ENCODE measurements at places on chromosomes 1 and 21. TPM values are rescaled to one million over a fixed set of nuclear protein-coding genes. Genes with fewer than 3 reads are reported as not detected.

The GUCA2A gene
- total RNA-seq = not detected

The TDRD5 gene
- not detected for total RNA-seq

The CENPL gene
- total RNA-seq = 10.7 TPM

The PLA2G2D gene
- total RNA-seq = not detected

The SPRR3 gene
- total RNA-seq = not detected

The EDN2 gene
- total RNA-seq = 4.1 TPM

The COL6A1 gene
- total RNA-seq = 611 TPM

The HMGN1 gene
- 483 TPM for total RNA-seq

The AUNIP gene
- 2.7 TPM for total RNA-seq

The MSH4 gene
- total RNA-seq = 0.29 TPM

The UMODL1 gene
- not detected for total RNA-seq

The ATAD3B gene
- total RNA-seq = 38.5 TPM

The MIXL1 gene
- 3.4 TPM for total RNA-seq

The OLFML3 gene
- total RNA-seq = 118 TPM

The OXCT2 gene
- 0.22 TPM for total RNA-seq

The APOBEC4 gene
- not detected for total RNA-seq

DNA sequence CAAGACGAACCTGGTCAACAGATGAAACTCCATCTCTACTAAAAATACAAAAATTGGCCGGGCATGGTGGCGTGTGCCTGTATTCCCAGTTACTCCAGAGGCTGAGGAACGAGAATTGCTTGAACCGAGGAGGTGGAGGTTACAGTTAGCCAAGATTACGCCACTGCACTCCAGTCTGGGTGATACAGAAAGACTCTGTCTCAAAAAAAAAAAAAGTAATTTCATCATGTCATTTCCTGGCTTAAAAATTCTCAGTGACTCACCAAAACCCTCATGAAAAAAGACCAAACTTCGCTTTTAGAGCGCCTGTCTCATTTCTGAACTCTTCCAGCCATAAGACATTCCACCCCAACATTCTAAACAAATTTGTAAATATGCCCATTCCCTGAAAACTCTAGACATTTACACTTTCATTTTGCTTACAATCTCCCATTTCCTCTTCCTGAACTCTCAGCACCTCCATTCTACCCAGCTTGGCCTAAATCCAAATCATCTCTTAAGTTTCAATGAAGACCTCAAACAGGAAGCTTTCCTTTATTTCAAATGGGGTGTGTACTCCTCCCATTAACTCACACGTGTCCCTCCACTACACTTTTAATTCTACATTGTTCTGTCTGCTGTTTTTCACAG, 50.5 kb upstream of the PRRC2C start:
- DNase-seq = no peak

DNA sequence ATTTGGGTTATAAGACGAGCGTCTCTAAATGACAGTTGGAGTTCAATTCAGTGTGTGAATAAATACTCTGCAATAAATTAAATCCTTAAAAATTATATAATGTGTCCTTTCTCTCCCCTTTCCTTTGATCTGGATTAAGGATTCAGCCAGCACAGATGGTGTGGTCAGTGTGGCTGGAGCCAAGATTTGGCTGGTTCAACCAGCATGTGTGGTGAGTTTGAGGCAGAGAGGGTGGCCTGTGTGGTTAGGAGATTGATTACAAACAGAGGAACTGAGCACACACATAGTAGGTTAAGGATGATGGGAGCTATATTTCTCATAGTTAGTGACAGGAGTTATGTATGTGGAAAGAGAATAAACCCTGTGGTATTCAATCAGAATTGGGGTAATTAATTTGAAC, 14.2 kb upstream of the AMIGO1 start:
- DNase-seq = no peak

- no peak for DNase-seq
Measured at GRCh38 chr21:33078907-33079582, 9.1 kb downstream of the OLIG1 start.

DNA sequence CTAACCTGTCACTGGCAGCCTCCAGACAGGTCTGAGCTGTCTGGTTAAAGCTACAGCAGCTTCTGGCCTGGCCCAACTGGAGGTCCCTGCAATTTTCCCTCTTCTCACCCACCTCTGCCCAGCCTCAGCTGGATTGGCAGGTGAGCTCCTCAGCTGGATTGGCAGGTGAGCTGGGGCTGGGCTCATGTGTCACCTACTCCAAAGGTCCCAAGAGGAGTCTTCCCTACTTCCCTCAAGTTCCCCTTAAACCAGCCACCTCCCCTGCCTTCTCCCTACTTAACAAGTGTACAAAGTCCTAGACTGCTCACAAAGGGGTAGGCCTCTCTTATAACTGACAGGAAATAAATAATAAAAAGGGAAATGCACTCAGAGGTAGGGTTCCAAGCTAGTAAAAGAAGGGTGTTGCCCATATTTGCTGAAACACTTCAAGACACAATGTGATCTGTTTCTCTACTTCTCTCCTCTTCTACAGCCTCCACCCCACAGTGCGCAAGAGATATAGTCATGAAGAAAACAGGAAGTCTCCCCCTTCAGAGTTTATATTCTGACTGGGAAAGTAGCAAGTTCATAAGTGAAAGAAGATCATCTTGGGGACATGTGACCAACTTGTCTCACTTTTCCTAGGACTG, at the start of gene GPA33:
Gene GPA33, minus strand, starts transcription at position 64 of the 629 bp plus-strand sequence. CDS start 90 bp downstream, outside the sequence.
- no peak for DNase-seq

DNA sequence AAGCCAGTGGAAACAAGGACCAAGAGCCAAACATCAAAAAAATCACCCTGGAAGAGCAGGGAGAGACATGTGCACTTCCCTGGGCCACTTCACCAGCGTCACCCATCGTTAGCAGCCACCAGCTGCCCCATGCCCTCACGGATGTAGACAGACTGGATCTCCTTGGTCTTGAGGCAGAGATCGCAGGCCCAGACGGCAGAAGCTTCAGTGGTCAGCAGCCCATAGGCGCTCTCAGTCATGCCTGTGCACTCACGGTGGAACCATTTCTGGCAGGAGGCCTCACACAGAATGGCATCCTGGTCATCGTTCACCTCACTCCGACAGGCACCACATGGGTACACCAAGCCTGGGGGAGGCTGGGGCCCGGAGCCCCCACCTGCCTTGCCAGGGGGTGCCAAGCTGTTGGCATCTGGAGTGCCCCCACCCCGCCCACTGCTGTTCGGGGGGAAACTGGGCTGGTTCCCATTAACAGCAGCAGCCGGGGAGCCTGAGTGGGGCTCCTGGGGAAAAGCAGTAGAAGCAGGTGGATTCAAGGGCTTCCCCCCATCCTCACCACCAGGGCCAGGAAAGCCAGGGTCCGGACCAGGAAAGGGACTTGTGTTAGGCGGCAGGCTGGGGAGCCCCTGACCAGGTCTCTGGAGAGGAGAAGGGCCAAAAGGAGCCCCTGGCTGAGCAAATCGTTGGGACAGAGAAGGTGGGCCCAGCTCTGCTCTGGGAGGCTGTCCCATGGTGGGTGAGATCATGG, 2.7 kb downstream of the PYGO2 start:
- DNase-seq = no peak

DNA sequence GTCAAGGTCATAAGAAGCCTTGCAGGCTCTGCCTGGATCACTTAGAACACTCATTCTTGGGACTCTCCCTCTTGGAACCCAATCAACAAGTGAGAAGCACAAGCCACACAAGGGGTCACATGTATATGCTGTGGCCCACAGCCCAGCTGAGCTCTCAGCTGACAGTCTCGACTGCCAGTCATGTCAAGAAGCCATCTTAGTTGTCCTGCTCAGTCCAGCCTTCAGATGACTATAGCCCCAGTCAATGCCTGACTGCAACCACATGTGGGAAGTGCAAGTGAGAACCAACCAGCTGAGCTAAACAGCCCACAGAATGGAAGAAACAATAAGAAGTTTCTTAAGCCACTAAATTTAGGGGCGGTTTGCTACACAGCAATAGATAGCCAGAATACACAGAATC, 356.0 kb downstream of the KCNH1 start:
- no peak for DNase-seq

- no peak for DNase-seq
Measured at GRCh38 chr1:10866321-10867093, 70.1 kb upstream of the CASZ1 start.

DNA sequence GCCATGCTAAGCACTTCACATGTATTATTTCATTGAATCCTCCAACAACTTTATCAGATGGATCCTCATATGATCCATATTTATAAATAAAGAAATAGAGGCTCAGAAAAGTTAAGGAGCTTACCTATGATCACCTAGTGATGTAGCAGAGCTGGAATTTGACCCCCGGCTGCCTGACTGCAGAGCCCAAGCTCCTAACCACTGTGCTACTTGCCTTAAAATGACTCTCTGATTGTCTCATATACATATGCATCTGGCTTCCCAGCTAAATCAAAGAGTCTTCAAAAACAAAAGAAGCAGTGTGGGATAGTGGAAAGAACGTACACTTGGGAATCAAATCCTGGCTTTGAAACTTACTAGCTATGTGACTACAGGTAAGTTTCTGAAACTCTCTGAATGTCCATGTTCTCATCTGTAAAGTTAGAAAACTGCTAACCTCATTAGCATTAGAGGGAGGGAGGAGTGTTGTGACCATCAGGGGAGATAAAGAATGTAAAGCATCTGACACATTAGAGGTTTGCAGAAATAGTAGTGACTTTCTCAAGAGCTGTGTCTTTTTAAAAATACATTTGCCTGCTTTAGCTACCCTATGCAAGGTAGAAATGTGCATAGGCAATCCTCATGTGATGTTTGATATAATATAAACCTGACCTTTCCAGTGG, 67.2 kb upstream of the BARHL2 start:
- no peak for DNase-seq

DNA sequence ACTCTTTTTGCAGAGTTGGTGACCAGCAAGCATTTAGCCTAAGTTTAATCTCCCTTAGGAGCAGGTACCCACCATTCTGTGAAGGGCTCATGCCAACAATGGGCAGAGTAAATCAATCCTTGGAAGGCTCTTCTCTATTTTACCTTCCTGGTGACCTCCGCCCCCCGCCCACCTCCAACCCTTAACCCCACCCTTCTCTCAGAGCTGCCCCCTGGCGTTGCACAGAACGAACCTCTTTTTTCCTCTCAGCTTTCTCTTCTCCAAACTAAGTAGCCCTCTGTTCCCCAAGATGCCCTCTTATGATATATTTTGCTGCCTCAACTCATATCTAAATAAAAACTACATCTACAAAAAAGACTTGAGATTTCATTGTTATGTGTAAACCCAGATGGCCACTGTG, 186.8 kb downstream of the SEC16B start:
- DNase-seq = no peak

GRCh38 chr1:184716158-184716557, 38.5 kb downstream of the EDEM3 start:
- no peak for DNase-seq

DNA sequence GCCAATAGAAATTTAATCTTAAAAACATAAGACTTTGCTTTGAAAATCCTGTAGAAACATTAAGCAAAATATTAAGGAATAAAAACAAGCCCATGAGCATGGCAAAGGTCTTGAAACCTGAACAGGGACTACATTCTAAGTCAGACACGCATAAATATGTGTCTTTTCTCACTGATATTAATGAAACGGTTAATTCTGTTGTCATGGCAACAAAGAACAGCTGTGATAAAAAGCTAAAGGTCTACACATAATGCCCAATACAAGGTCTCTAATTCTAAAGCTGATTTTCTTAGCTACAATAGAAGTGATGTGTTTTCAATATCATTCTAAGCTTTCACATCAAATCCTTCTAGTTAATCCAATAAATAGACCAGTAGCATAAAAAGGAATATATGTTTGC, 331.7 kb downstream of the PTBP2 start:
- no peak for DNase-seq

DNA sequence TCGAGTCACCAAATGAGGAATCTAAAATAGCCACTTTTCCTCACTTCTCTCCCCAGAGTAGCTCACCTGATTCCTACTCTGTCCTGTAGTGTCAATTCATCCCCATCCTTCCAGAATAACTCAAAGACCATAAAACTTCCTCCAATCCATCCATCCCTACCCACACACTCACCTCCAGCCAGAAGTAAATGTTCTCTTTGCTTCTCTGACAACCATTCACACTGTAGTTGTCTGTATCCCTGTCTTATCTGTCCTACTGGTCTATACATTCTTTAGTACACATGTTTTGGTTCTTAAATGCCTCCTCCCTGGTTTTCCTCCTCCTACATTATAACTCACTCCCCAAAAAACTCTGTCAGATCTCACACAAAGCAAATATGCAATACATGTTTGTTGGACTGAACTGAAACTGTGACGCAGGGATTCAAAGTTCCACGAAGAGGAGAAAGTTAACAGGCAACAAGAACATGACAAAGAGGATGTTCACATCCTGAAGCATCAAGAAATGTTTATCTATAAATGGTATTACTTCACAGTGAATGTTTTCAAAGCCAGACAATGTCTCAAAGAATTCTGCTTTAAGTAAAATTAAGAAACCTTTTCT, 11.0 kb downstream of the TP53BP2 start:
- DNase-seq = no peak

DNA sequence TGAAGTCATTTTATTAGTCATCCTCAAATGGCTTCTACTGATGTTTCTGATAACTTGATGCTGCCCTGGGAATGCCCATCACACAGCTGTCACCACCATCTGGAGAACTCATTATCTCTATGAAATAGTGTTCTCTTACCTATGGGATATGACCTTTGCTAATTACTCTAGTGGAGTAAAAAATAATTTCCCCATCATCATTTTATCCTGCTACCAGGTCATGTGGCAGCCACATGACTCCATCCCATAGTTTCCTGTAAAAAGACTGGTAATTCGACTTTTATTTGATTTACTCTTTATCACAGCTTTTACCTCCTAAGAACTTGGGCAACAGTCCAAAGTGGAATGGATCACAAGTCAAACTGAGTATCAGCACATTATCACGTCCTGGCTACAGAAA, 76.1 kb upstream of the USP25 start:
- no peak for DNase-seq

DNA sequence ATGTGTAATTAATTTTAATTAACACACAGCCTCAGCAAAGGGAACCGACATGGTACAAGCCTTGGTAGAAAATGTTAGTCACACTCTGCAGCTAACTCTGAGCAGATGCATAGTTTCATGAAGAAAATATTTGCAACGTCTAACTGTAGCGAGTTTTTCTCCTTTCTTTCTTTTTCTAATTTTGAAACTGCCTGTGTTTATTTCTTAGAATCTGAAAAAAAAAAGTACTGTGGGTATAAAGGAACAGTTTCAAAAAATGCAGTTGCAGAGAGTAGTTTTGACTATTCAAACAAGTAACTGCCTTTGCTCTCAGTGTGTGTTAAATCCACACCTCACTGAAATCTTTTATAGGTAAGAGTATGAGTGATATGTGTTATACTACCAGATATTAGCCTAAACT, 149.9 kb upstream of the C1orf105 start:
- no peak for DNase-seq

DNA sequence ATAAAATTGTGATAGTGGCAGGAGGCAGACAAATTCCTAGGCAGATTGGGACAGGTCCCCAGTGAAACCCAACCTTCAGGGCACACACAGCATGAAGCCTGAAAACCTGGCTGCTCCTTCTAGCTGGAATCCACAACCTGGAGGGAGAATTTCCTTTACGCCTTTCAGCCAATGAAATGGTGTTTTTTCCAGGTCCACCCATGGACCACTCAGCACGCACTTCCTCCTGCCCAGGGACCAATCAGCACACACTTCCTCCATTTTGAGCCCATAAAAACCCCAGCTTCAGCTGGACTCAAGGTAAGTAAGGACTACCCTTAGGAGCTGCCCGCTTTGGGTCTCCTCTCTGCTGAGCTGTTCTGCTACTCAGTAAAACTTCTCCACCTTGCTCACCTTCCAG, 120.1 kb downstream of the AKT3 start:
- no peak for DNase-seq
